ENCODE measurements at places on chromosomes 2 and 18.

GRCh38 chr2:21819454-21819853 lies 695.7 kb downstream of the TDRD15 start:
- DNase-seq: no peak

DNA sequence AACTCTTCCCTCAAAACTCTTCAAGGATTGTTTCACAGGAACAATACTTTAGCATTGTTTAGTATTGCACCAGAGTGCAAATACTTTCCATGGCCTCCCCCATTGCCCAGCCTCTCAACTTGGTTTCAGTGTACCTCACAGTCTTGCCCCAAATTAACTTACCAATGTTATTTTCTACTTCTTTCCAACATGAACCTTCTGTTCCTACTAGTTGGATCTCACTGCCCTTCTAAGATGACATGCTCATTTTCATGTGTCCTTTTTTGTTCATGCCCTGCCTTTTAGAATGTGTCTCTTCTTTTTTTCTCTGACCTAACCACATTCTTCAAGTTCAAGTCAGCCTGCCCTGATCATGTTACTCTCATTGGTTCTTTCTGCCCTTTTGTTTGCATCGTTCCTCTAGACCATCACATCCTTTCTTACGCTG lies 4.1 kb downstream of the SPATS2L start:
- no peak for DNase-seq

GRCh38 chr18:23057096-23057495 lies 78.2 kb upstream of the CABLES1 start:
- DNase-seq: no peak

DNA sequence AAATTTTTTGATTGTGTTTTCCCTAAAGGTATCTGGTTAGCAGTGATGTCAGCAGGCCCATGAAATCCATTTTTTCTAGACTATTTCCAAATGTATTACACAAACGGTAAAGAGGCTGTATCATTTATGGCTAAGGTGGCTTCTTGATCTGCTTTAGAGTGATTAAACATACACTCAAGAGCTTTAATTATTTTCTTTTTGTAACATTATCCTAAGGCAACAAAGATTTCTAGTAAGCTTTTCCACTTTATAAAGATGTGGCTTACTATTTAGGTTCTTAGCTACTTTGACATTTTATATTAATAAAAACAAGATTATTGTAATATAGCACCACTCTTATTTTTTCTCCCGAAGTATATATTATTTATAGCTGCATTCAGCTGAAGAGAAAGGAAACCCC lies 16.5 kb downstream of the MFF start:
- no peak for DNase-seq

DNA sequence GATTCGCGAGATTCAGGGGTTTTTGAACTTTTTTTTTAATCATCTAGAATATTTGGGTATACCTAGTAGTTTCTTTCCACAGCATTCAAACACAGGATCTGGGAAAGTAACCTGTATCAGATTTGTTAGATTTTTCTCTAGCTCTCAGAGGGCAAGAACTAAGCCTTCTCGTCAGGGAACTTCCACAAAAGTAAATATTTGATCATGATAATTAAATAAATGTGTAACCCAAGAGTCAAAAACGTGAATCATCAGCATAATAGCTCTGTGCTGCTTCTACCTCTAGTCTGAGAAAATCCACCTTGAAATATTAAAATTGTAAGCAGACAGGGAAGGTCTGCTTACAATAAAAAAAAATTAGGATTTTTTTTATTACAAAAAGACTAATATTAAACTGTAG lies 225.7 kb upstream of the SPOPL start:
- no peak for DNase-seq

DNA sequence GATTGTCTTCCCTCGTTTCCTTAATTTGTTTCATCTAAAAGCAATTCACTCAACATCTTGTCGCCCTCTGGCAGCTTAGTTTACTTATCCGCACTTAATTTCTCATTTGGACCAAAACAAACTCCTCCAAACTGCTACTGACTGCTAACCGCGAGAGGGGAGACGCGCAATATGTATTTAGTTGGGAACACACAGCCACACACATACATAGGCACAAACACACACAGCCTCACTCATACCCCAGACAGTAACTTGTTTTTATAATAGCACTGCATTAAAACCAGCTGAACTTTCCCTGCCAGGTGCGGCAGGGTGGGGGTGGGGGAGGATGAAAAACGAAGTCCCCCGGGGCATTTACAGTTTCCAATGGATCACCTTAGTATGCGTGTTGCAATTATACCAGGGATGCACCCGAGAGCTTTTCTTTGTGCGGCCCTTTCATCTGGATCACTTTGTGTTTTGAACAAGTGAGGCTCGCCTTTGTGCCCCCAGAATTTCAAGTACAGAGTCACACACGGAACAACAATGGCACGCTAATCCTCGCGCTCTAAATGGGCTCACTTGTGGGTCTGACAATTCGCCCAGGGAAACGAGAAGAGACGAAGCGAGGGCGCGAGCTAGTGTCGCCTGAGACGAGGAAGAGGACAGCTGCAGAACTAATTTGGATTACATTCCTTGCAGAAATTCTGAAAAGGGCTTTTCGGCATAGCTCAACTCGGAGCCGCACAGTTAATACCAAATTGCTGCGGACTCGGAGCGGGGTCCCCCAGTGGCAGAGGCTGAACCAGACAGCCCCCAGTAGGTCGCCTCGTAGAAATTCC lies 2.4 kb downstream of the ERBB4 start:
- no peak for DNase-seq

DNA sequence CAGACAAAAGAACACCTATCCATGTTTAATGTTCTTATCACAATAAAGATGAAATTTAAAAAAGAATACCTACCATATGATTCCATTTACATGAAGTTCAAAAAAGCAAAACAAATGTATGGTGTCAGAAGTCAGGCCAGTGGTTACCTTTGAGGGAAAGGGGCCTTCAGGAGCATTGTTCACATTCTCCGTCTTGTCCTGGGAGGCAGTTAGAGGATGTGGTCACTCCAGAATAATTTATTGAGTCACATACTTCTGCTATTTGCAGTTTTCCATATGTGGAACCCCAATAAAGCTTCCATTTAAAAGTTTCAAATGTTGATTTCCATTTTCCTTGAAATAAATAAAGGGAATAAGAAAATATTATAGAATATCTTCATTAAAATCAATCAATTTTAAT lies 41.6 kb upstream of the POU3F3 start:
- no peak for DNase-seq

DNA sequence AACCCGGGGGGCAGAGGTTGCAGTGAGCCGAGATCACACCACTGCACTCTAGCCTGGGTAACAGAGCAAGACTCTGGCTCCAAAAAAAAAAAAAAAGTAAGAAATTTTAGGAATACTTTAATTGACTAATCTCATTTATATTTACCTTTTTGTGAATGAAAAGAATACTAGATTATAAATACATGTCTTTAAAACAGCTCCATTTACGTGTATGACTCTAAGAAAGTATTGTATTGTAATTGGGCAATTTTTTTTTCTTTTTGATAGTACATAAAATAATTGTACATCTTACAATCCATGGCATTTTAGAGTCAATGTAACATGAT lies 8.0 kb downstream of the IL36A start:
- DNase-seq: no peak

- DNase-seq: no peak
These were observed 86.1 kb downstream of the SLC25A12 start for GRCh38 chr2:171807831-171808393.

DNA sequence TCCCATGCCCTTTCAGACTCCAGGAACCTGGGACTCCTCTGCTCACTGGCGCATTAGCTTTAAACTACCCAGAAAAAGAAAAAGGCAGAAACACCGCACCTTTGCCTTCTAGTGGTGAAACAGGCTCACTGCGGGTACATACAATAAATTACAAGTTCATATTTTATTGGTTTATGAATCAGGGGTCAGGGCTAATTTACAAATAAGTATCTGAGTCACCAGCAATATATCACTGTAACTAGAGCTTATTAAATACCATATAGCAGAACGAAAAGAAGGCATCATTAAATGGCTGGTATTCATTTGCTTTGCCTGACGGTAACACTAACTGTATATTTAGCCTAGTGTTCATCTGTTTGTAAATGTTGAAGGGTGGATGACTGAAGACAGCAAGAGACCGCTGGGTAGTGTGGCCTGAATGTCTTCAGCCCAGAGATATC lies 26.9 kb upstream of the DTNB start:
- DNase-seq: no peak

- no peak for DNase-seq
These were observed 18.9 kb downstream of the ATG16L1 start for GRCh38 chr2:233270366-233270765.

- no peak for DNase-seq
These were observed 27.9 kb downstream of the RIF1 start for GRCh38 chr2:151437630-151438029.

DNA sequence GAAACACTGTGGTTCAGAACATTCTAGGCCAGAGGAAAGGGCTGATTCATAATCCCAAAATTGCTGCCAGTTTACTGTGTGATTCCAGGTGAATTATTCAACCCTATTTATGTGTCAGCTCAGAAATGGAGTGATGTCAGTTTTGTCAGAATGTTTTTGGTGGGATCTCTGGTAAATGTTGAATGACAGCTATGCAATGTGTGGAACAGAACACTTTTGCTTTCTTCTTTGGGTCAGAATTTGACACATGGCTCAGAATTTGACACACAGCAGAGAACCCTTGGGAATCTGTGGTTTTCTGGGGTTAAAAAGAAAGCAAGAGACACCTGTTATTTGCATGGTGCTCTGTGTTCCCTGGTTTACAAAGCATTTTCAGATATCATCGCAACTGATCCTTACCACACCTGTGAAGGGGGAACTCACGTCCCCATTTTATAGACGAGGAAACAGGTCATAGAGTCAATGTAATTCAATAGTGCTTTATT lies 1.6 kb upstream of the MTA3 start:
- DNase-seq: no peak

GRCh38 chr18:6784046-6784445 lies 54.5 kb downstream of the ARHGAP28 start:
- no peak for DNase-seq

- no peak for DNase-seq
These were observed 59.0 kb downstream of the E2F6 start for GRCh38 chr2:11406958-11407381.

DNA sequence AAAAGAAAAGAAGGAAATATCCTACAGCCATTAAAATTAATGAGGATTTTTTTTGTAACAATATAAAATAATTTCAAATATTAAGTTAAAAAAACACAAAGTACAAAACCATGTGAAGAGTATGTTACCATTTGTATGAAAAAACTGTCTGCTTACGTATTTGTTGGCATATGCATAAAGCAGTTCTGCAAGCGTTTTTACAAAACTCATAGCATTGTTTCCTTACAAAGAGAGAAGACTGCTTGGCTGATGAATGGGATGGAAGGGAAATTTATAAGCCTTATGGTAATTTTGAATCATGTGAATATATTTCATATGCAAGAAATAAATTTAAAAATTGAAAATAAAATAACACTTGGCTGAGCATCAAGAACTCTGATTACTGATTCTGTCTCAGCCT lies 63.1 kb downstream of the METTL4 start:
- DNase-seq: no peak

- no peak for DNase-seq
These were observed 77.8 kb downstream of the RAPGEF4 start for GRCh38 chr2:172813314-172813888.

- peak; percentile 87 for DNase-seq
These were observed 793 bp downstream of the NR4A2 start for GRCh38 chr2:156331572-156332283.

DNA sequence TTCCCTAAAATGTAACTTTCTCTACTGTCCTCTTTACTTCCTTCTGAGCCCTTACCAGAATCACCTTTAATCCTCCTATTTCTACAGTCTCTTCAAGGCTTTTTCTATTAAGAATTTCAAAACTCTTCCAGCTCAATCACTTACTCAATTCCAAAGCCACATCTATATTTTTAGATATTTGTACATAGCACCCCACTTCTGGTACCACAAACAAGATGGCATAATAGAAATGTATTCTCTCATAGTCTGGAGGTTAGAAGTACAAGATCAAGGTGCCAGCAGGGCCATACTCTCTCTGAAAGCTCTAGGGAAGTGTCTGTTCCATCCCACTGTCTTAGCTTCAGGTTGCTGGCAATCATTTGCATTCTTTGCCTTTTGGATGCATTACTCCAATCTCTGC lies 11.1 kb downstream of the ZSCAN30 start:
- no peak for DNase-seq
